ENCODE measurements at places on chromosomes 6 and 20.

DNA sequence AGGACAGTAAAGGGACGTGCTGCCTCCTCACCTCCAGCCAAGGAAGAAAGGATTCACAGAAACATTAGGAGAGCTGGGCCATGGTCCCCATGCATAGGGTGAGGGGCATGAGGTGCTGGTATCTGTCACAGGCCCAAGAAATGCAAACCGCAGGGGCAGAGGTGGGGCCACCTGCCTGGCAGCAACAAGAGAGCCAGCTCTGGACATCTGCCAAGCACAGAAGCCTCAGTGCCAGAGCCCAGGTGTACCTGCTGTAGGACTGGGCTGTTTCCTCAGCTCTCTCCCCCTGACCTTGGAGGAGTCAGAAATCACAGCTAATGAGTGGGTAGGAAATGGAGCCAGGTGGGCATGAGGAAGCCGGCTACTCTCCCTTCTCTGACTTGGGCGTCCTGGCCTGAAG lies 45.3 kb downstream of the SLC2A12 start:
- no peak for DNase-seq

DNA sequence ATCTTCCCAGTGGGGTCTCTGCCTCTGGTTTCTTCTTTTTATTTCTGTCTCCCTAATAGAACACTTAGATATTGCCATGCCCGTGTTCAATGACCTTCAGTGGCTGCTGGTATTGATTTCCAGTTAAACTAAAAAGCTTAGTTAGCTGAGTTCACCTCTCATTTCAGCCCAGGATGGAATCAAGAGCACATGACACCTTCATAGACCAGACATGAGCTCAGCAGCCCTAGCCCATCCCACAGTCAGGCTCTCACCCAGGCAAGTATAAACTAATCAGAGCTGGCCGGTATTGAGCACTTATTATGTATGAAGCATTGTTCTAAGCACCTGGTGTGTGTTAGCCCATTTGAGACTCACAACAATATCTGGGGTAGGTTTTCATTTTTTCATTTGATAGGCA lies 33.7 kb upstream of the PLEKHG1 start:
- DNase-seq = no peak

- DNase-seq = no peak
These were observed 104.5 kb downstream of the IBTK start for GRCh38 chr6:82143041-82143481.

DNA sequence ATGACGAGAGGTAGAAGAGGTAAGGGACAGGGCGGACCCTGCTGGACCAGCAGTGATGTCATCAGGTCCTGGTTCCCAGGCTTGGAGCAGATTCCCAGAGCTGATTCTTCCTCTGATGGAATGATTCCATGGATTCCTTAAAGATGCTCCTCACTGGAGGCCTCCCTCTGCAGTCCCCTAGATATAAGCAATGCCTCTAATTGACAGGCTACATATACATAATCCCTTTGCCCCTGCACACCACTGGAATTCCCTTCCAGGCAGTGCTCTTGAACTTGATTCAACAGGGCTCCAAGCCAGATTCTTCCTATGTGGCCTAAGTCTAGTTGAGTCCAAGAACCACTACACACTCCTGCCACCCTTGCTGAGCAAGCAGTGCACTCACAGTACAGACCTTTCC lies 52.3 kb upstream of the L3MBTL3 start:
- DNase-seq = no peak

DNA sequence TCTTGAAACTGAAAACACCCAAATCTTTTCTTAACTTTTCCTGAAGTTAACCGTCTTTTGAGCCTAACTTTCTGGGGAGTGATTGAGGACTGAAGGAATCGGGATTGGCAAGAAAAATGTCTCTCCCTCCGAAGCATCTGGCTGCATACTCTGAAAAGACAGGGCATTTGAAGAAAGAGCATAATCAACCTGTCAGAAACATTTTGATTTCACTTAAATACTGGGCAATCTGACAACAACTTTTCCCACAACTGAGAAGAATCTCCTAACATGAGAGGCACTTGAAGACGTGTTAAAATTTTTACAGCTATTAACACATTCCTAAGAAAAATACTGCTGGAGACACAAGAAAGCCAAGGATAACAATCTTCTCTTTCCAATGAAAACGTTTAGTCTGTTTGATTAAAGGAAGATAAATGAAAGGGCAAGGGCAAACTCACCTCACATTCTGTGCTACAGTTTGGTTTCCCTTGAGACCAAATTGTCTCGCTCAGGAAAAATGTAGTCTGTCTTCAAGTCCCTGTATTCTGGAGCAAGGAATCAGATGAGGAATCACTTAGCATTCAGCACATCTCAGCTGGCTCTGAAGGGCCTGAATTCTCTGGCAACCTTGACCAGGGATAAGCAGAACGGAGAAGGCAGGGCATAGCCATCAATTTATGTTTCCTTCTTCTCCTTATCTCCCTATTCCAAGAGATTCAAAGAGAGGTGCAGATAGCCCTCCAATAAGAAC lies 76.1 kb downstream of the TBX18 start:
- no peak for DNase-seq

- no peak for DNase-seq
These were observed 197.5 kb upstream of the SULF2 start for GRCh38 chr20:47982574-47983360.

- DNase-seq = no peak
These were observed 126.3 kb downstream of the COL12A1 start for GRCh38 chr6:75079589-75079988.

GRCh38 chr6:6397842-6398241 lies 77.4 kb upstream of the F13A1 start:
- no peak for DNase-seq

DNA sequence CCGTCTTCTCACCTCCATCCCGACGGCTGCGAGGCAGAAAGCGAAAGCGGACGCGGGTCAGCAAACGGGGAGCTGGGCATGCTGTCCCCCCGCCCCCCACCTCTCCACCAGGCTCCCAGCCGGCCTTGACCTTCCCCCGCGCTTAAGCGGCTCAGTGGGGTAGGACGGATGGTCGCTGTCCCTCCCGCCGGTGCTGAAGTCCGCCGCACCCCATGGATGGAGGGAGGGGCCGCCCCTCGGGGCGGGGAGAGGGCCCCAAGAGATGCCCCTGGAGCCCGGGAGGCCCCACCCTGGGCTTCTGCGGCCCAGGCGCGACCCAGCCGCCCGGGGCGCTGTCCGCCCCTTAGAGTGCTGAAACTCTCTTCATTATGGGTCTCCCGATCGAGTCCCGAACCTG lies at the start of gene KCNB1:
Gene KCNB1 (minus strand): TSS at position 48 of the 397 bp plus-strand sequence. CDS start 188 bp downstream, outside the sequence.
- DNase-seq = no peak

Measured in NCI-H1436 treated with DMSO at 0.1 percent for 48 hours (cell line).